Pulmonary artery endothelial cell (primary cell): ENCODE measurements at places on chromosomes 2 and 18. TPM values are rescaled to one million over a fixed set of nuclear protein-coding genes. Genes with fewer than 3 reads are reported as not detected.

DNA sequence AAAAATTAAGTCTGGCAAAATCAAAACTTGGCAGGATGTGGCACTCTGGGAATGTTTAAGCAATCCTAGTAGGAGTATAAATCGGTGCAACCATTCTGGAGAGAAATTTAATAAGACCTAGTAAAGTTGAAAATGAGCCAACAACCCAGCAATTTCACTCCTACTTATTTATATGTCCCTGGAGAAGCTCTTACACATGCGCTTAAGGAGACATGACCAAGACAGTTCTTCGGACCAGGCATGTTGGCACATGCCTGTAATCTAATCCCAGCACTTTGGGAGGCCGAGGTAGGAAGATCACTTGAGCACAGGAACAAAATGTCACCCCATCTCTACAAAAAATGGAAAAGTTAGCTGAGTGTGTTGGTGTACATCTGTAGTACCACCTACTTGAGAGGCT lies 374.6 kb upstream of the LYPD1 start:
- no peak for DNase-seq

GRCh38 chr2:31226266-31226665 lies 7.7 kb upstream of the EHD3 start:
- DNase-seq, result no peak

DNA sequence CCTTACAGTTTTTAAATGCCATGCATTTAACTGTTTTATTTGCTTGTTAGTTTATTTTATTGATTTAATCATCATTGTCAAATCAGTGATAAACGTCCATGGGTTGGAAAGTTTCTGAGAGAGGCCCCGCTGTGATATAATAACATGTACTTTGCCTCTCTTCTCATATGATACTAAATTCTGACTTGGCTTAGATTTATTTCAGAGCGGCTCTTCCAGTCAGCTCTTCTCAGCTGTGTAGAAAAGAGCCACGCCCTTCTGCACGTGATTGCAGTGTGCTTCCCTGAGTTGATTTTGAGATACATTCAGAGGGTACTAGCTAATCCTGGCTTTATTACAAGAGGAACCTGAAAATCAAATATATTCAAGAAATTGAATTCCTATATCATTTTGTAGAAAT lies 218.6 kb downstream of the KCNE4 start:
- no peak for DNase-seq

CYP20A1 gene
- 24.8 and 48.0 TPM in 2 replicates for total RNA-seq

METAP1D gene
- total RNA-seq, result 4.1 and 7.6 TPM in 2 replicates
